T-helper 17 cell (primary cell): ENCODE measurements at places on chromosomes 16 and 17. TPM values are rescaled to one million over a fixed set of nuclear protein-coding genes. Genes with fewer than 3 reads are reported as not detected.

Gene CDR2L
- total RNA-seq, result 0.86 TPM

DNA sequence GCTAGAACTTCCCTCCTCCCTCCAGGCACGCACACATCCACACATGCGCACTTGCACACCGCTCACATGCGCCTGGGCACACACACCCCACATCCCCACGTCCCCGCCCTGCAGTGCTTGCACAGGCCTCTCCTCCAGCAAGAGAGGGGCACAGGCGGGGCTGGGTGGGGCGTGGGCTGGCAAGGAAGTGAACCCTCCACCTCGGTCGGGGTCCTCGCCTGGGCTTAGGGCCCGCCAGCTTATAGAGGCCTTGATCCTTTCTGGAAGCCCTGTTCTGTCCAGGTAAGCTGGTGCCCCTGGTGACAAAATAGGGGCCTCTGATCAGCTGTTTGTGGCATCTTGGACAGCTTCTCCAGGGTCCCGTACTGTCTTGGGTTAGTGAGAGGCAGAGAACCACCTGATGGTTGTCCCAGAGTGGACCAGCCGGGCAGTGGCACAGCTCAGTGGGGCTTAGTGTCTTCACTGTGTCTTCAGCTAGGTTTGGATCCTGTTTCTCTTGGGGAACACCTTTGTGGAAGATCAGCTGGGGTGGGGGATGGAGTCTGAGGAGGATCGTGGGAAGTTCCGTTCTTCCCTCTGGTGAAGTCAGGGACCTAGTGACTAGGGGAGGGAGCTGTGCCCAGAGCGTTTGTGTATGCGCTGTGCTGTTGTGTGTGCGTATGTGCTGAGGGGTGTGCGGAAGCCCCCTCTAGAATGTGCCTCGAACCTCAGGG is 12.1 kb downstream of the TBX4 start:
- DNase-seq, result no peak

Gene CCDC154
- 3.6 TPM for total RNA-seq

DNA sequence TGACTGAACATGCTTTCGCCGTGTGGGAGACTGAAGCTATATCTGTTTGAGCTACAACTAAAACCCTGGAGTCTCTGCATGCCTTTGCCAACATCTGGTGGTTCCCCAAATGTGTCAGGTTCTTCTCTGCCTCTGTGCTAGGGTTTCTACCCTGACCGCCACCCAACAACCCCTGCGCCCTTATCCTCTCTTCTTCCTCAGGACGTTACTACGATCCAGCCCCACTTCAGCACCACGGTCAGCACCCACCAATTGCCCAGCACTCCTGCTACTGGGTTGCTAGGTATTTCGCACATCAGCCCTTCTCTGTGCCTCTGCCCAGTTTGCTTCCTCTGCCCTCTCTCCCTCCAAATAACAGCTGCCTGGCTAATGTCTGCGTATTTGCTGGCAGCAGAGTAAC is 106.3 kb upstream of the HSBP1 start:
- no peak for DNase-seq

DNA sequence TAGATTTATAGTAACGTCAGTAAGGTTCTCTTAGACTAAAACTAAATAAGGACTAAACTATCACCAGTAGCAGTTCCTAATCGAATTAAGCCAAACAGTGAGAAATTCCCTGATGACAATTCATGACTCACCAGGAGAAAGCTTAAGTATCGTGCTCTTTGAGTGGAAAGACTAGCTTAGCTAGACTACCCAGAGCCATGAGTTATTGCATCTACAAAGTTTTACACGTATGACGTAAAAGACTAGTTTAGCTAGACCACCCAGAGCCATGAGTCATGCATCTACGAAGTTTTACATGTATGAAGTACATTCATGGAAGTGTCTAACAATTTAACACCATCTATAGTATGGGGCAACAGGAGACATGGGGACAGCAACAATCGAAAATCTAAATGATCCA is 36.6 kb downstream of the UBE2G1 start:
- no peak for DNase-seq

- DNase-seq, result no peak
Observed at GRCh38 chr17:69179227-69179952, 37.7 kb upstream of the ABCA6 start.

DNA sequence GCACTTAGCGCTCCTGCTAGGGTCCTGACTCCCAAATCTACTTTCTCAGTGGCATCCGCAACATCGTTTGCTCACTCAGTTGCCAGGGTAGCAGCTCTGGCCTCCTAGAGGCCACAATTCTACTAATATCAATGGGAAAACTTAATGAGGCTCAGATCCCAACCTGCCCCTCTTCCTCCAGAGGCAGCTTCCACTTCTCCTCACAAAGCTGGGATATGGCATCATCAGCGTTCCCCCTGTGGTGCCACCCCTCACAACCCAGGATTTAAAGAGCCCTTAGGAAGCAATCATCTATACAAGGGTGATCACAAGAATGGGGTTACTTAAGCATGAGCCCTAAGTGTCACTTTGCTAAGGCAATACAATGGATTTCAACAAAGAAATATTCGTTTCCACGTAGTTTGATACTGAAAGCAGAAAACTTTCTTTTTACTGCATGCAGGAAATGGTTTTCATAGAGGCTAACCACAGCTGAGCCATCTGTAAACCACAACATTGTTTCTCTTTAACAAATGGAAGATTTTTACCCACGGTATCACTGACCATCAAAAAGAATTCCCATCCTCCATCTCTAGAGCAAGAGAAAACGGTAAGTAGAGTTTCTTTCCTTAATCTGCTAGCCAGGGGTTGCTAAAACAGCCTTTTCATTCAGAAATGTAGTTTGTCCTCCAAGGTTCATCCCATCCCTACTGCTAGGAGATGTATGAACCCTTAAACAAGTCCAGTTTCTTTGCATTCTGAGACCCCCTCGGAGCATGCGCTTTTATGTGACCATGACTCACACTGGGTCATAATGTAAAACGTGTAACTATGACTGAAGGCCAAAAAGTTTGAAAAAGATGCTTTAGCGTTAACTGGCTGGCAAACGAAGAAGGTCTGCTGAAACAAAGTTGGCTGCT is 68.3 kb upstream of the BCAR1 start:
- no peak for DNase-seq

- DNase-seq, result no peak
Observed at GRCh38 chr17:3739422-3740124, 15.9 kb downstream of the HASPIN start.
